ENCODE measurements at places on chromosomes 3 and 15.

DNA sequence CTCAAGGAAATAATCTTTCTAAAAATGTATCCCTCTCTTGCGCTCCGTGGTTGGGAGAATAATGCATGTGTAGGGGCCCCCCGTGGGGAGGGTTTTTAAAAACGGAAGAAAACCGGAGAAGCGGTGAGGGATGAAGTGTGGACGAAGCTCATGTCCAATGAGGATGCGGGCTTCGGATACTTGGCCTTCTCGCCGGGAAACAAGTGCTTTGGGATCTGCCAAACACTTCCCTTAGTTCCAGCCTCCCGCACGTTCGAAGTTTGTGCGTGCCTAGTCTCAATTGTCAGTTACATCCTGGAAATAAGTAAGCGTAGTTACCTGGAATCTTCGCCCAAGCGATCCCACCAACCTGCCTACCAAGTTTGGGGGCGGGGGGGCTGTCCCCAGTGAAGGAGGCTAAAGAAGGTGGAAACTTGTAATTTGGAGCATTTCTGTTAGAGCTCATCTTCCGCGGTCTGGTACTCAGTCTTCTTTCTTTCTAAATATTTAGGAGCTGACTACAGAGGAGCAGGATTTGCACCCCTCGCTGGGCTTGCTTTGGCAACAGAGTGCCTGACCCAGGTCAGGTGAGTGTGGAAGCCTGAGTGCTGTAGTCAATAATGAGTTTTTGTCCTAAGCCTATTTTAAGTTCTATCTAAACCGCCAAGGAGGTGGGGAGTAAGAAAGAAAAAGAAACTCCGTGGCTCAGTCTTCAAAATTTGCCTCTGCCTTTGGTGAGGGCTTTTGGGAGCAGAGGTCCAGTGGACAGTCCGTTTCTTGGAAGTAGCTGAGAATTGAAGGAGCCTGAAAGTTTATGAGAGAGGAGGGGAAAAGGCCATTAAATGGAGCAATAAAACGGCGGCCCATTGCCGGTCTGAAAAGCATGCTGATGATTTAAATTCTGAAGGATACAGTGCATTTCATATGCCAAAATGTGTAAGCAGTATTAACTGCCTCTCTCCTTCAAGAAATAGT is 1.1 kb downstream of the ITPR1 start:
- DNase-seq, result no peak

DNA sequence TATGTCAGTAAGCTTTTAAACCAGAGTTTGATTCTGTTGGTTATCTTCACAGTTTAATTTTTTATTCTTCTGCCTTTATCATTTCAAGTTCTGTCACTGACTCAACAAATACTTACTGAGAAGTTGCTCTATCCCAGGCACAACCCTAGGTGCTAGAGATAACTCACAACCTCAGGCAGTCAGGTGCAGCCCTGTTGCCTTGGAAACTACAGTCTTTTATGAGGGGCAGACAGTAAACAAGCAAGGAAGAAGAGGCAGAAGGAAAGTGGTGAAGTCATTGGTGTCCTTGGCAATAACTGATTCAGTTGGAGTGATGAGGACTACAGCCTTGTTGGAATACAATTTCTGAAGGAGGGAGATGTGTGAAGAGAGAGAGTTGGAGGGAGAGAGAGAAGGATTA is 142.1 kb upstream of the LRTM1 start:
- DNase-seq, result no peak

GRCh38 chr3:174955513-174956016 is 96.4 kb downstream of the NAALADL2 start:
- DNase-seq, result no peak

- DNase-seq, result no peak
Observed at GRCh38 chr3:188792793-188793192, 379.0 kb upstream of the TPRG1 start.

GRCh38 chr3:71589132-71589531 is 5.6 kb upstream of the FOXP1 start:
- no peak for DNase-seq

GRCh38 chr3:192957441-192958021 is 39.9 kb upstream of the MB21D2 start:
- peak; percentile 3 for DNase-seq

GRCh38 chr3:39809181-39809994 is at the start of gene MYRIP:
Gene MYRIP, plus strand, starts transcription at chr3:39809609. Its CDS starts 91,208 bp downstream, at chr3:39900817.
- DNase-seq, result no peak

DNA sequence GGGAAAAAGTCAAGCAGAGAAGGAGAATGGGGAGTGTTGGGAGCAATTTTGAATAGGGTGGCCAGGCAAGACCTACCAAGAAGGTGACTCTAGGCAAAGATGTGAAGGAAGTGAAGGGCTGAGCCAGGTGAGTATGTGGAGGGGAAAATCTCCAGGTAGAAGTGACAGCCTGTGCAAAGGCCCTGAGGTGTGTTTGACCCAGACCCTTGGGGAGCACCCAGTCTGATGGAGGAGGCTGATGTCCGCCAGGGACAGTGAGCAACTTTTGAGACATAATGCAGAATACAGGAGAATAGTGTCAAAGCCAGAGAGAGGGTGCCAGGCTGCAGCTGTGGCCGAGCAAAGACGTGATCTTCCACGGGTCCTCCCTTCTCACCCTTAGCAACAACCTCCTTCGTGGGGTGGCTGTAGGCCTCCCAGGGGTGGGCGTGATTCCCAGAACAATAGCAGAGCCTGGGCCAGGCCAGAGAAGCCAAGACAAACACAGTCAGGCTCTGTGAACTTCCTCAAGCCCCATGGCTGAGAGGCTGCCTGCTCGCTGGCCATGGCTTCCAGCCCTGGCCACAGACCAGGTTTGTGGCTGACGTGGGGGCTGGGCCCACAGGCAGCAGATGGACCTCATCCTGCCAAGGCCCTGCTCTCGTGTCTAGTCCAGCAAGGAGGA is 58.1 kb downstream of the SLC6A6 start:
- DNase-seq, result no peak

- DNase-seq, result no peak
Observed at GRCh38 chr3:177561365-177561764, 364.1 kb upstream of the TBL1XR1 start.

DNA sequence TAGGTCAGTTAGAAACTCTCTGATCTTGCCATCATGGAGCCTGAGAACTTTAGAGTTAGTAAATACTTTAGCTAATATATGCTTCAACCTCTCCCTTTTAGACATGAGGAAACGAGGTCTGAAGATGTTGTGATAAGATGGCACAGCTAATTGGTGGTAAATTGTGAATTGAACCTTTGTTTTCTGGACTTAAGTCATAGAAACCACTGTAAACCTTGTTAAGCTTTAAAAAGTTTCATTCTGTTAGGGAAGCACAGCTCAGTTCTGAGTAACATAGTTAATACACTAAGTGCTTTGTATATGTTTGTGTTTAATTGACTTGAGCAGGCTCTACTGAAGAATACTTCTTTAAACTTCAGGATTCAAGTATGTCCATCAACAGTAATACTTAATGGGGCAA is 108.6 kb downstream of the AKAP13 start:
- DNase-seq, result no peak

GRCh38 chr3:172142864-172143451 is 103.6 kb downstream of the FNDC3B start:
- DNase-seq, result no peak

- DNase-seq, result no peak
Observed at GRCh38 chr3:138046955-138047354, 37.0 kb downstream of the CLDN18 start.

GRCh38 chr3:3447641-3448040 is 268.1 kb upstream of the CRBN start:
- no peak for DNase-seq

DNA sequence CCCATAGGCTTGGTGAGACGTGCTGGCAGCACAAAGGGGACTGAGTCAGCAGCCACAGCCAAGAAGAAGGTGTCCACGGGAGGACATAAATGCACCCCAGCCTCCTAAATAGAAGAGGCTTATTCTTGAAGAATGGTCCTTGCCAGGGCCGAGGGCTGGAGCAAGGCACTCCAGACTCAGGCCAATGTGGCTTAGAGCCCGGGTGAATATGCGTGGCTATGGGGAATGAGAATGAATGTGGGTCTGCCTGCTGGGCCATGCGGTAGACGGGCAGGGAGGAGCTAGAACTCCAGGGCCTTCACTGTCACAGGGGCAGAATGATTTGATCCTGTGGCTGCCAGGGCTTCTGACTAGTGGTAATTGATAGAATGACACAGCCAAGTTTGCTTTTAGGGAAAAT is 34.0 kb downstream of the DHX30 start:
- DNase-seq, result no peak

DNA sequence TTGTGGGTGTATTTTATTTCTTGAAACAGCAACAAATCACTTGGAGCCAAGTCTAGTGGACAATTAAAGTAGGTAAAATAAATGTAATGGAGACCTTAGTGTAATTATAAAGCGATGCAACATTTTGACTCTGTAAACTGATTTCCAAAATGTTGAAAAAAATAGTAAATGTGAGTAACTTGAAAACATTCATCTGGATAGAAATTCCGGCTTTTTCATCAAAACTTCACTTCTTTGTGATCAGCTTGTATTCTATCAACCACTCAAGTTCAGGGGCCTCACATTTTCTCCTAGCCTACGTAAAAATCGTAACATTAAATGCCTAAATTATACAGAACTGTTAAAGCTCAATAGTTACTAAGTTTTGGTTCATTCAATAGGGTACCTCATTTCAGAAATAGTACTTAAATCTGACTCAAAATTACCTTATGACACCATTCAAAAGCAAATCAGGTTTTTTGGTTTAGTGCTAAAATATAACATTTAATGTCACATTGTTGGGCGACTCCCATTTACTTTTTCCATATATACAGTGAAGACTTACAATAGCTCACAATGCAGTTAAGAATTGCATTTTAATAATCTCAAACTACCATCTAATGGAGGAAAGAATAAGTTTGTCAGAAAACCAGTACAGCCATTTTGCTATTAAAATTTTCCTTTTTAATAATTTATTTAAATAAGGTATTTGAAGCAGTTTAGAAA is 12.7 kb downstream of the CCNL1 start:
- DNase-seq, result no peak

- DNase-seq, result no peak
Observed at GRCh38 chr3:138549179-138549977, 44.7 kb downstream of the CEP70 start.

GRCh38 chr15:35330916-35331315 is 215.0 kb downstream of the DPH6 start:
- no peak for DNase-seq

DNA sequence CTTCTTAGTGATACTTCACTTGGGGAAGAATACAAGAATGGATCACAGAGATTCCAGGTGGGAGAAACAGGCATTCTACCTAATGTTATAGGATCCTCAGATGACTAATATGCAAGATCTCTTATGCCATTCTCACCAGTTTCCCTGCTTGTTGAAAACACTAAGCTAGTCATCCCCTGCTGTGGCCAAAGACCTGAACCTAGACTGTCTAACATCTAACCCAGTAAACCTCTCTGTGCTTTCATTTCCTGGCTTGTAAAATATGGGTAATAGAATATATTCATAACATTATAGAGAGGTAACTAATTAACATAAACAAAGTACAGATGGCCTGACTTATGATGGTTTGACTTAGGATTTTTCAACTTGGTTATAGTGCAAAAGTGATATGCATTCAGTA is 776.3 kb downstream of the TUSC7 start:
- no peak for DNase-seq

DNA sequence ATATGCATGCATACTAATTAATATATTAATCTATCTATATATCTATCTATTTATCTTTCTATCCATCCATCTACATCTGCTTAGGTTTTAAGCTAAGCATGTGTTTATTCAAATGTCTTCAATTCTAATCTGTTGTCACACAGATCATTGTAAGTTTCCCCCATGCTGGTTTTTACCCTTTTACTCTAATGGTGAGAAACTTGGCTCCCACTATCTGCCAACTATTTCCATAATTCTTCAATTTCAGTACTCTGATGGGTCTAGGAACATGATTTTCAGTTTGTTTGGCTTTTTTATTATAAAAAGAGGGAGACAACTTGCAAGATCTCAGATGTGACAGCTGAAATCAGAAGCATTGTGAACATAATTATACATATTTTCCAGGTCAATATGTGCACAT is 773.8 kb downstream of the PLOD2 start:
- DNase-seq, result no peak

DNA sequence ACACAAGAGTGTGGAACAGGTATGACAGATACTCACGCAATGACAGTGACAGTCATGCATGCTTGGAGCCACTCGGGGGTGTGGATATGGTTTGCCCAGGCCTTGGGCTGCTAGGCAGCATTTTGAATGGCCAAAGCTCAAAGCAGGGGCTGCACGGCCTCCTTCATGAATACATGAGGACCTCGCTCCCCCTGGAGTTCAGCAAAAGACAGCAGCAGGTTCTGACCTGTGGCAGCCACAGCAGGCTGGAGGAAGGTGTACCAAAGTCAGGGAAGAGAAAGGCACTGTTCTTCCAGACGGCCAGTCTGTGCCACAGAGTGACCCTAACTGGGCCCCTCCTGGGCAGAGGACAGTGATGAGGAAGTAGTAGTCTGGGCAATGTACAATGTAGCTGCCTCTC is 88.2 kb upstream of the C2CD4B start:
- no peak for DNase-seq

GRCh38 chr15:59438625-59439290 is 772 bp downstream of the FAM81A start:
- no peak for DNase-seq

DNA sequence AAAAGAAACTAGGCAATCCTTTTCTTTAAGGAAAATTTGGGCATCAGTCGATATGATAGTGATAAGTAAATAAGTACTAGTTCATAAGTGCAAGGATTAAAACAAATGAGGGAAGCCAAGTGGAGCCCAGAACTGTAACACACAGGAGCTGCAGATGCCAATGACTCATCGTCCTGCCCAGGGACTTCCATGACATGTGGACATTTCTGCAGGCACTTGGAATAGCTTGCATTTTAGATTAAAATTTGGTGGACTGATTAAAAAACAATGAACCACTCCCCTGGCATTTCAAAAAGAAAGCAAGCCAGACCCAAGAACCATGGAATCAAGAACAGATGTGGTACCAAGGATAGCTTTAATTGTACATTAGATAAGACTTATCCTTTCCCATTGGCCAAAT is 2.9 kb downstream of the SAMD7 start:
- no peak for DNase-seq

GRCh38 chr15:92877000-92877399 is 23.1 kb upstream of the CHD2 start:
- no peak for DNase-seq

DNA sequence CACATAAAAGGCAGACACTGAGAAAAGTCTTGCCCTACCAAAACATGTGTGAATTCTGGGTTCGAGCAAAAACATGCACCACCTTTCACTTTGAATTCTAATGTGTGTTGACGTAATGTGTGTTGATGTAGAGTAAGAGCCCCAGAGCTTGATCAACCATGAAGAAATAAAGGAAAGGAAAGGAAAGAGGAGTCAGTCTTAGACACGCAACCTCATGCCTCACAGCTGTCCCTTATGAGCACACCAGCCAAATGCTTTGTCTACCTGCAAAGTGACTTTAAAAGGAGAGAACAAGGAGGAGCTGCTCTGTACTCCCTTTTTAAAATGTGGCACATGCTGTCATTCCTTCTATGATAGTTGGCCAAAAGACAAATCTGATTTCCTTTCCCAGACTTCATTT is 80.8 kb downstream of the RFTN1 start:
- no peak for DNase-seq

GRCh38 chr3:51977446-51978142 is 2.7 kb downstream of the ABHD14A start:
- DNase-seq, result no peak

GRCh38 chr15:28904541-28905315 is 19.0 kb downstream of the APBA2 start:
- DNase-seq, result no peak

GRCh38 chr3:64016941-64017620 is 6.2 kb downstream of the PSMD6 start:
- no peak for DNase-seq

GRCh38 chr15:74422265-74422651 is 11.5 kb downstream of the SEMA7A start:
- no peak for DNase-seq

GRCh38 chr3:9260305-9260704 is 10.9 kb upstream of the SRGAP3 start:
- no peak for DNase-seq
